ENCODE measurements at places on chromosomes 12 and 14.

GRCh38 chr14:91060351-91061055, at the start of gene RPS6KA5:
RPS6KA5 (minus strand) TSS chr14:91060641; CDS start chr14:91060434, 207 bp downstream.
- peak; percentile 99 for DNase-seq

- no peak for DNase-seq
These were observed 52.1 kb downstream of the TSPAN11 start for GRCh38 chr12:30978639-30979038.

GRCh38 chr12:25728056-25728595, 175.0 kb upstream of the LMNTD1 start:
- no peak for DNase-seq

DNA sequence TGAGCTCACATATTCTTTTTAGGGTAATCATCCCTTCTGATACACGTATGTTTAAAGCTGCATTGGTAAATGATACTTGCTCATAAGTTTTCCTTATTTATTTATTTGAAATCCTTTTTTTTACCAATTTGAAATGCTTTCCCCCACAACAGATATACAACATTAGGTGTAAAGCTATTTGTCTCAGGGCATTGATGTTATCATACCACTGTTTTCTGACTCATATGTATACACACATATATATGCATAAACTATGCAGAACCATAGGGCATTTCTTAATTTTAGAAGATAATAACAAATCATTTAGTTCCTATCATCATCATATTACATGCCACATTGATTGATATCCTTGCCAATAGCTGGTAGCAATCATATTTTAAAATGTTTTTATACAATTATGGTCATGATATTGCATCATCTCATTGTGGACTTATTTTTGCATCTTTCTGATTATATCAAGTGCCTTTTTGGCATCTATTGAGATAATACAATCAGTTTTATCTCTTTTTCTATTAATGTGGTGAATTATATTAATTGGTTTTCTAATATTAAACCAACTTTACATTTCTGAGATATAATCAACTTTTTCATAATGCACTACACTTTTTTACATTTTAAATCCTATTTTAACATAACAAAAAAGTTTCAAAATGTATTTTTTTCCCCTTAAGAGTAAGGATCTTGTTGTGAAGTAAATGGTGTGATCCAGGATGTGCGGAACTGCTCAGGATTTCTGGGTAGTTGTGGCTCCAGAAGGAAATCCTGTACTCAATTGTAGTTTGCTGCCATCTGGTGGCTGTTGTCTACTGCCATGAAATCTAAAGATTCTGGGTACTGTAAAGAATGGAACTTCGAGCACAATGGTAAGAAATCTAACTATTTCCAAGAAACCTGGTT, 16.7 kb downstream of the OR9K2 start:
- peak; percentile 63 for DNase-seq

GRCh38 chr12:130147875-130148596, 14.2 kb upstream of the FZD10 start:
- DNase-seq, result no peak

DNA sequence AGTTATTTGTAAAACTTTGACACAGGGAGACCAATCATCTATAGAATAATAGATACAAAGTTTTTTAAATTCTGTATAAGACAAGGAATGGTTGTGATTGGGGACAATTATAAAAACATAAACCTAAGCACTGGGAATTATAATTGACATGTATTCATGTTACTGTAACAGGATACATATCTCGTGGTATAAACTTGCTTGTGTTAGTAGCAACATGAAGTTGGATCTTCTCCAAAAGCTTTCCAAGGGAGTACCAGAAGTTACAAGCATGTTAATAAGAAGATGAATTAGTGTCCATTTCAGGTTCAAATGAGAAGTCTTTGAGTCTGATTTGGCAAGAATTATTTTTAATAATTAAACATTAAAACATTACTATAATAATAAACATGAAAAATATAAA, 42.2 kb downstream of the CDKL1 start:
- DNase-seq, result no peak

DNA sequence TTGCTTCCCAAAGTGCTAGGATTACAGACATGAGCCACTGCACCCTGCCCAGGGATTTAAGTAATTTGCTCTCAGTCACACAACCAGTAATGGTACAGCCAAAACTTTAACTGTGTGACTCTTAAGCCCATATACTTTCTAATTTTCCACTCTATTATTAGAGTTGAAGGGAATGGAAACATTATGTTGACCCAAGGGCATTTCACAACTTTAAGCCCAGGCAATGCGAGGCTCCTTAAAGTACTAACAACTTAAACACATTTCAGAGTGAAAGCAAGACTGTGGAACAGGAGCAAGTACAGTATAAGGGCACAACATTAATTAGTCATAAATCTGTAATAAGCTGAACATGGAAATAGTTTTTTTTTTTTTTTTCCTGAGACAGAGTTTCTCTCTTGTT, 39.8 kb downstream of the BAZ1A start:
- no peak for DNase-seq

- no peak for DNase-seq
These were observed 115.7 kb downstream of the DIO2 start for GRCh38 chr14:80095623-80096022.

GRCh38 chr14:75303381-75303789, 24.8 kb downstream of the FOS start:
- no peak for DNase-seq

DNA sequence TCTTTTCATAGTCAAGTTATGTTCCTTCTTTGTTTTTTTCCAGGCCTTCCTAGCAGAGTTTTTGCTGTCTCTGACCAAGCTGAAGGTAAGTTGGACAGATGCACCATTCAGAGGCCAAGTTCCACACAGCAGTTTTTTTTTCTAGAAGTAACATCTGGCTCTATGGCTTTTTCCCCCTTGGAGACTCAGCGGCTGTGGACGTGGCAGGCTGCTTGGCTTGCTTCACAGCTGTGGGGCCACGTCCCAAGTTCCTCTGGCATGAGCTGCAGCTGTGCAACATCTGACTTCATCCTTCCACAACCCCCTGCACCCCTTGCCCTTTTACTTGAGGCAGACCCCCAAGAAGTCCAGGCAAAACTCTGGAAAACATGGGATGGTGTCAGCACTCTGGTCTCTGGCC, 24.2 kb upstream of the RHOJ start:
- no peak for DNase-seq

GRCh38 chr14:26992403-26993115, 394.7 kb upstream of the NOVA1 start:
- DNase-seq, result no peak

DNA sequence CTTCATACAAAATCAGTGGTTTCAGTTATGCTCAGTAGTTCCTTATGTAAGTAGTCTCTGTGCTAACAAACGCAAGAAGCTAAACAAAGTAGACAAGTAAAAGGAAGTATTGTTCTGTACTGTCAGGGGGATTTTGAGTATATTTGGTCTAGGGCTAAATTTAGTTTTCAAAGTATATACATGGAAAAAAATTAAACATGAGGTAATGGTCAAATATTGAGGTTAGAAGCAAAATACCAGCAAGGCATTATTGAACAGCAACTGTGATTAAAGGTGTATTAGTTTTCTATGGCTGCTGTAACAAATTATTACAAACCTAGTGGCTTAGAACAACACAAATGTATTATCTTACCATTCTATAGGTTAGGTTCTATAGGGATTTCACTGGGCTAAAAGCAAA, 18.8 kb downstream of the GNG2 start:
- DNase-seq, result no peak

DNA sequence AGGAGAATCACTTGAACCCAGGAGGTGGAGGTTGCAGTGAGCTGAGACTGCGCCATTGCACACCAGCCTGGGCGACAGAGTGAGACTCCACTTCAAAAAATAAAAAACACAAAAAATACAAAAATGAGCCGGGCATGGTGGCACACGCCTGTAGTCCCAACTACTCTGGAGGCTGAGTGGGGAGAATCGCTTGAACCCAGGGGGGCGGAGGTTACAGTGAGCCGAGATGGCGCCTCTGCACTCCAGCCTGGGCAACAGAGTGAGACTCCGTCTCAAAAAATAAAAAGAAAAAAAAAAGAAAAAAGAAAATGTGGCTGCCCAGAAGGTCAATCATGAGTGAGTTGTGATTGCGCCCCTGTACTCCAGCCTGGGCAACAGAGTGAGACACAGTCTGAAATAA, 9.2 kb downstream of the DNAJC22 start:
- DNase-seq, result no peak

DNA sequence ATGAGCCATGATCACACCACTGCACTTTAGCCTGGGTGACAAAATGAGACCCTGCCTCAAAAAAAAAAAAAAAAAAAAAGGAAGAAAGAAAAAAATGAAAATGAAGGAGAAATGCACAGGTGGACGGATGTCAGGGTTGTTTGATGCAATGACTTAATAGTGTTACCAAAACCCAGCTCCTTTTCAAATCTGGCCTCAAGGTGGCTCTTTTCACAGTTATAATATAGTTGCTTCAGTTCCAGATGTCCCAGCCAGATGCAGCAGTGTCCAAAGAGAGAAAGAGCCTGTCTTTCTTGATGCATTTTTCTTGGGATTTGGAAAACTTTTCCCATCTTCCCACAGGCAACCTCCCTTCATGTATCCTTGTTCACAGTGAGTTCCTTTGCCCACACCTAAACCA, 36.5 kb downstream of the KCNMB4 start:
- DNase-seq, result no peak

GRCh38 chr12:29581631-29582030, 84.1 kb upstream of the OVCH1 start:
- DNase-seq, result no peak

GRCh38 chr12:10101042-10101579, 2.3 kb upstream of the CLEC1A start:
- DNase-seq, result peak; percentile 71

DNA sequence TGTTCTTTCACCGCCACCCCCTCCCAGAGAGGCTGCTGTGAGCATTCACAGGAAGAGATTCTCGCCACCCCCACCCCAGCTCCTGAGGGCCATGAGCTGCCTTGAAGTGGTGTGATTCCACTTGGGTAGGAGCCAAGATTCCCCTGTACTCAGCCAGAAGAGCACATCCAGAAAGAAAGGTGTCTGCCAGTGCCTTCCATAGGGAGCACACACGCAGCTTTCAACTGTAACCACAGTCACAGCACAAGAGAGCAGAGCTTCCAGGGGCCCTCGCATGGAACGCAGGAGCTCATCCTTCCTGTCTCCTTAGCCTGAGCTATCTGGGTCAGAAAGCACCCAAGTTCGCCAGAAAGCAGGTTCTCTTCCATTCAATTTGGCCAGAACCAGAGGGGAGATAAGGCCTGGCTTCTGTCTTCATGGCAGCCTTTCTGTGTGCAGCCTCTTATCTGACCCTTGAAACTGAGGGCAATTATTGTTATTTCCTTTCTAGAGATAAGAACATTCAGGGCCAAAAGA, 66.6 kb upstream of the SCN8A start:
- no peak for DNase-seq

DNA sequence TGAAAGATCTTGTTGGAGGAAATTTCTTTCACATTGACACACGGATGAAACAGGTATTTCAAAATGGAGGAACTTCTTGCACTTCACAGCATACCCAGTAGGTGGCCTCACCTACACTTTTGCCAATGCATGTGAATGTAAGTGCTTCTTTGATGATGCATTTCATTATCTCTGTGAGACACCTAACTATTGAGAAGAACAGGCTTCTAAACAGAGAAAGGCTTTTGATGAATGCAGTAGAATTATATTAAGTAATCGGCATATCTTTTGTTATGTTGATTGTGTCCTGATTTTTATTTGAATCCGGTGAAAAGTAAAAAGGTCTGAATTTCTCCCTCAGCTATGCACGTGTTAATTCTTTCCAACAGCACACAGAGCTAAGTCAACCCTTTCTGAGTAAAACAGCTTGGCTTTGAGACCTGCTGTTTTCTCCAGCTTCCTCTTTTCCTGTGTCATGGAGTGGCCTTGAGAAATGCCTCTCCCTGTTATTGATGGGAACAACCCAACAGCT, 399.0 kb downstream of the NAV3 start:
- DNase-seq, result peak; percentile 14

DNA sequence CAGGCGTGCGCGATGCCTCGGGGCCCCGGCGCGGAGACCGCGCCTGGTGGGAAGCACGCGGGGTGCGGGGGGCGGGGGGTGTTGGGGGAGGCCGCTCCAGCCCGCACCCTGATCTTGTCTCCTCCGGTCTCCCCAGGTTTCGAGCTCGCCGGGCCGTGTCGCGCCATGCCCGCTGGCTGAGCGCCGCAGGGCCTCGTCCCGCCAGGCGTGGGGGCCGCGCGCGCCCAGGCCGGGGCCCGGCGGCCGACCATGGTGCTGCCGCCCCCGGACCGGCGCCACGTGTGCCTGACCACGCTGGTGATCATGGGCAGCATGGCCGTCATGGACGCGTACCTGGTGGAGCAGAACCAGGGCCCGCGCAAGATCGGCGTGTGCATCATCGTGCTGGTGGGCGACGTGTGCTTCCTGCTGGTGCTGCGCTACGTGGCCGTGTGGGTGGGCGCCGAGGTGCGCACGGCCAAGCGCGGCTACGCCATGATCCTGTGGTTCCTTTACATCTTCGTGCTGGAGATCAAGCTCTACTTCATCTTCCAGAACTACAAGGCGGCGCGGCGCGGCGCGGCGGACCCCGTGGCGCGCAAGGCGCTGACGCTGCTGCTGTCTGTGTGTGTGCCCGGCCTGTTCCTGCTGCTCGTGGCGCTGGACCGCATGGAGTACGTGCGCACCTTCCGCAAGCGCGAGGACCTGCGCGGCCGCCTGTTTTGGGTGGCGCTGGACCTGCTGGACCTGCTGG, 2.4 kb downstream of the TMEM121 start:
- no peak for DNase-seq

GRCh38 chr14:62657376-62657775, 387.9 kb downstream of the KCNH5 start:
- DNase-seq, result no peak

- no peak for DNase-seq
These were observed 25.1 kb downstream of the PRKAB1 start for GRCh38 chr12:119692997-119693396.
